Fibroblast of skin of right quadriceps (primary cell): ENCODE measurements at places on chromosomes 12 and 14.

DNA sequence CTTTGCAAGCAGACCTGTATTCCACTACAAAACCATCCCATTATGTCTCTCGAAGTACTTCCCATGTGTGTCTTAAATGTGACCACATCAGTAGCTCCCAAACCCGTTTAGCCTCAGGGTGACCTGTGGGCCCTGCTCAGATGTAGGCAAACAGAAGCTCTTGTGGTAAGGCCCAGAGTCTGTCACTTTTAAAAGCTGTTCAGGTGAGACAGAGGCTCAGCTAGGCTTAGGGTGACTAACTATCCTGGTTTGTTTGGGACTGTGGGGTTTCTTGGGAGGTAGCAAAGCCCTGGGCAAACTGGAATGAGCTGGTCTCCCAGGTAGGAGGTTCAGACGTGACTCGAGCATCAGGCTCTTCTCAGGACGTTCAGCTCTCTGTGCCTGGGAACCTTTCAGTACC, 64.5 kb upstream of the VASH1 start:
- no peak for DNase-seq

DNA sequence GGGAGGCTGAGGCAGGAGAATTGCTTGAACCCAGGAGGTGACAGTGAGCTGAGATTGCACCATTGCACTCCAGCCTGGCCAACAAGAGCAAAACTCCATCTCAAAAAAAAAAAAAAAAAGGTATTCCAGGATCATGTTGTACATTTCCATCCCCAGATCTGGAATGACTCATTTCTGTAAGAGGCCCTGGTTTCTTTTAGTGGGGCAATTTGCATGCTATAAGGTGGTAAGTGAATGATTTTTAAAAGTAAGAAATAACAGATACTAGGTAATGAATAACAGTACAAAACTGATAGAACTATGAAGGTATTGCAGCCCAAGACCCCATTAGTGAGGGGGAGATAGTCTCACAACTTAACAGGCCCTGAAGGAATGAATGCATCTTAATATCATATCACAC, 17.7 kb upstream of the ADCK1 start:
- no peak for DNase-seq

GRCh38 chr12:130973109-130973508, 19.4 kb downstream of the ADGRD1 start:
- DNase-seq: no peak

GRCh38 chr14:32012062-32012461, 65.0 kb upstream of the ARHGAP5 start:
- DNase-seq: no peak

DNA sequence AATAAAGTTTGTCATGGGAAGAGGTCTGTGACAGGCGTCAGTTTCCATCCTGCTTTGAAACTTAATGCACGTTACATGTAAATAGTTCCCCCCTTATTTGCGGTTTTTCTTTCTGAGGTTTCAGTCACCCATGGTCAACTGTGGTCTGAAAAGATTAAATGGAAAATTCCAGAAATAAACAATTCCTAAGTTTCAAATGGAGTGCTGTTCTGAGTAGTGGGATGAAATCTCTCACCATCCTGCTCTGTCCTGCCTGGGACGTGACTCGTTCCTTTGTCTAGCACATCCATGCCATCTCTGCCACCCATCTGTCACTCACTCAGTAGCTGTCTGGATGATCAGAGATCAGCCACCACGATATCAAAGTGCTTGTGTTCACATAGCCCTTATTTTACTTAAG, 51.3 kb upstream of the DICER1 start:
- no peak for DNase-seq

- DNase-seq: no peak
These were observed 9.7 kb upstream of the TDG start for GRCh38 chr12:103955811-103956508.

DNA sequence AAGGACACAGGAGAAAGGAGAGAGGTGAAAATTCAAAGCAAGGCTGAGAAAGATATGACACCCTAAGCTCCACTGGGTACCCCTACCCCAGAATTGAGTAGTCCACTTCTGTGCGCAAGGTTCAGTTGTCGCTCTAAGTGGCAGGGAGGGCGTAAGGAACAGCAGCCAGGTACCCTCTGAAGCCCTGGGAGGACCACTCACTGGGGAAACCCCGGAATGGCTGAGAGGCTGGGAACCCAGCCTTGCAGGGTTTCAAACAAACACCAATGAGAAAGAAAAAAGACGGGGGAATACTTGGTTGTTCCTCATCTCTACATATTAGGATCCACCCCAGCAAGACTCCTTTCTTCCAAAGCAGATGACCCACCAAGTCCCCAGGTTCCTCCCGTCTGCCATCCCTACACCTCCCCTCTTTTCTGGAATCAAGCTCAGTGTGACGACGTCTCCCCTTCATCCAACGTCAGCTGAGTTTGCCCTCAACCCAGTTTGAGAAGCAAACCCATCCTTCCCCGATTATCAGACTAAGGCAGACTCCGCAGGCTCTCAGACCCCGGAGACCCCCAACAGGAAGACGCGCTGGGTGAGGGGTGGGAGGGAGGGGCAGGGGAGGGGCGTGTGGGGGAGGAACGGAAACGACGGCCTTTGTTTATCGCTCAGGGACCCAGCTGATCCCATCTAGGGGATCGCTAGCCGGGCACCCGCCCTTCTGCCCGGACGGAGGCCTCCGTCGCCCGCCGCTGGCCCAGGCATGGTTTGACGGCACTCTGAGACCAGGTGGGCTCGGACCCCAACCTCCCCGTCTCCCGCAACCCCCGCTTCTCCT, 795 bp downstream of the LMBR1L start:
- no peak for DNase-seq

- no peak for DNase-seq
These were observed 913.9 kb upstream of the SEL1L start for GRCh38 chr14:82447586-82447985.

DNA sequence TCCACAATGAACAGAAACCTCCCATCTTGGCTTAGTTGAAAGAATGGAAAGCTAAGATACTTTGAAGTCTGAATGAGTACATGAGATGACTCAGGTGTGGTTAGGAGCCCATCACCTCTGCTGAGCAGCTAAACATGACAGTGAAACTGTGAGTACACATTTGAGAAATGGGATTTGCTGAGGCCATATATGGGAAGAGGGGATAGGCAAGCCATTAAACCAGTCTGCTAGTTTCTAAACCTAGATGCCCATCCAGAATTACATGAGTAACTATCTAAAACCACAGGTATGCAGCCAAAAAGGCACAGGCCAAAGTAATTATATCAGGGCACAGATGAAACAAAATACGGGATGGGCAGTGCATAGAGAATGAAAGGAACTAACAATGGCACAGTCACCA, 41.2 kb downstream of the NKX2-1 start:
- no peak for DNase-seq

GRCh38 chr12:59936534-59936933, 340.7 kb downstream of the SLC16A7 start:
- DNase-seq: no peak

DNA sequence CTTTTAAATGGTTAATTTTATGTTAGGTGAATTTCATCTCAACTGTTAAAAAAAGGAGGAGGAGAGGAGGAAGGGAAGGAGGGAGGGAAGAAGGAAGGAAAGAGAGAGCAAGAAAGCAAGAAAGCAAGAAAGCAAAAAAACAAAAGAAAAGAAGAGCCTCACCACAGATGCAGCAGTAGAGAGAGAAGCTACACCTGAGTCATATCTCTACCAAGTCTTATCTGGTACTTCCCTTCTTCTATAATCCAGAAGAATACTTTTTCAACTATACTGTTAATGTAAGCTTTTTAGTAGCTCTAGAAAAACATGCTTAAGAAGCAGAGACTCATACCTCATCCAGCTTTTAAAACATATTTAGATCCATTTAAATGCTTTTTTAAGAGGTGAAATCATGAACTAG, 5.6 kb upstream of the IL26 start:
- DNase-seq: no peak

- peak; percentile 3 for DNase-seq
These were observed 1061.0 kb upstream of the TMEM132C start for GRCh38 chr12:127205781-127206555.

GRCh38 chr12:65860600-65860999, 36.3 kb downstream of the HMGA2 start:
- DNase-seq: no peak

DNA sequence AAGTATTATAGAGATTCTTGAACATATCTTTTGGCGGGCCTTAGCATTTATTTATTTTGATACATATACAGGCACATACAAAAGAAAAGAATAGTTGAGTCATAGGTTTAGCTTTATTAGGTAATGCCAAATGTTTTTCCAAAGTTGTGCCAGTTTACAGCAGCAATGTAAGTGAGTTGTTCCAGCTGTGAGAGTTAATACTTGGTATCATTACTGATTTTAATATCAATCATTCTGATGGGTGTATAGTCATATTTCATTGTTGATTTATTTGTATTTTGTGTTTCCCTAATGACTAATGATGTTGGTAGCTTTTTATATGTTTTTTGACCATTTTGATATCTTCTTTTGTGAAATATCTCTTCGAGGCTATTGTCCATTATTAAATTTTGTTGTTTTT, 122.4 kb downstream of the MIPOL1 start:
- no peak for DNase-seq

- DNase-seq: no peak
These were observed 46.0 kb upstream of the PLBD1 start for GRCh38 chr12:14613718-14614117.

DNA sequence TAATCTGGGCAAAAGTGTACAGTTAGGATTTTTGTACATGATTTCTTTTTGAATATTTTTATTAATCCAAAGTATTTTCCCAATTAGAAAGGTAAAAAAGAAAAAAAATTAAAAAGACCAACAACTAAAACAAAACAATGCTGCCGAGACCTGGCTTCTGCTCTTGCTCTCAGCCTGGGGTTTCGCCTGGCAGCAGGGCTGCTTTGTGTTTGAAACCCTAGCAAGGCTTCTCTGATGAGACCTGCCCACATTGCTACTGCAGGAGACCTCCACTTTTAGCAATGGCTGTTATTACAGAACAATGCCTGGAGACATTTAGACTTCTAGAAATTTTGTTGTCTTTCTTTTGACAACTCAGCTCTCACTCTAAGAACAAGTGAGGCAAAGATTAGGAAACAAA, 1153.0 kb upstream of the TMEM132C start:
- no peak for DNase-seq

- no peak for DNase-seq
These were observed 8.9 kb downstream of the FOXA1 start for GRCh38 chr14:37585971-37586796.

DNA sequence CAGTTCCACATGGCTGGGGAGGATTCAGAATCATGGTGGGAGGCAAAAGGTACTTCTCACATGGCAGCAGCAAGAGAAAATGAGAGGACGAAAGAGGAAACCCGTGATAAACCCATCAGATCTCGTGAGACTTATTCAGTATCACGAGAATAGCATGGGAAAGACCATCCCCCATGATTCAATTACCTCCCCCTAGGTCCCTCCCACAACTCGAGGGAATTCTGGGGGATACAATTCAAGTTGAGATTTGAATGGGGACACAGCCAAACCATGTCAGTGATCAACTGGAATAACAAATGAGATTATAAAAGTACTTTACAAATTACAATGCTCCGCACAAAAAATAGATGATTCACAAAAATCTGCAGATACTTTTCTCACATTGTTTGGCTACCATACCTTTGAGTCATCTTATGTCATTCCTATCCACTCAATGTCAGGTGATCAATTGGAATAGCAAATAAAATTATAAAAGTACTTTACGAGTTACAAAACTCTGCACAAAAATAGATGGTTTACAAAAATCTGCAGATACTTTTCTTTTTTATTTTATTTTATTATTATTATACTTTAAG, 338.9 kb downstream of the C12orf50 start:
- DNase-seq: no peak

DNA sequence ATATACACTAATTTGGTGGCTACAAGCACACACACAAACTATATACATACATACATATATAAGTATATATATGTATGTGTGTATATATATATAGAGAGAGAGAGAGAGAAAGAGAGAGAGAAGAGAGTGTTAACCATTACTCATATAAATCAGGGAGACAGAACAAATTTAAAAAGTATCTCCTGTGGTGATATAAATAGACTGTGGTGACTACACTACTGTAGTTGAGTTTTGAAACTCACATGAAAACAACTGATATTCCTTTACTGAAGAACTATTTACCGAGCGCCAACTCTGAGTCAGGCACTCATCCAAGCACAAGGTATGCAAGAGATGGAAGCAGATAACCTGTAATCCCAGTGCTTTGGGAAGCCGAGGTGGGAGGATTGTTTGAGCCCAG, 67.3 kb upstream of the ANO6 start:
- no peak for DNase-seq

DNA sequence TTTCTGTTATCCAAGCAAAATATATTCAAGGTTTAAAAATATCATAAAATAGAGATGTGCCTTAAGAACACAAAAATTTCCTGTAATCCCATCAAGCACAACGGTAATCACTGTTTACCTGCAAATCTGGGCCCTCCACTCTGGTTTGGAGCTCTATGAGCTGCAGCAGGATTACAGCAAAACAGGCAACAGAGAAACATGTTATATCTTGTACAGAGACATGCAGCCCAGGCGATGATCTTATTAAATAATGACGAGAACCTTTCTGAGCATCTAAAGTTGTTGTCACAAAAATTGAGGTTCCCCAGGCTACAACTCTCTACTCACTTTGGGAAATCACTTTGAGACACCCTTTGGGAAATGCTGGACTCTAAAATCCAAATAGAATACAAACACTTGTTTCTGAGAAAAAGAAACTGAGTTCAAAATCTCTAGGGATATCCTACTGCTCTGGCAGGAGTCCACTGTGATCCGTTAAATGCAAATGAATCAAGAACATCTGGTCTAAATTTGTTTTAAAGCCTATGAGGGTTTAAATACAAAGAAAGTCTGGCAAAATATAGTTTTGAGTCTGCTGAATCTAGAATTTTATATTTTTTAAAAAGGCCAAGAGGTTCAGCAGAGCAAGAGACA, 36.3 kb downstream of the STON2 start:
- DNase-seq: peak; percentile 49

- no peak for DNase-seq
These were observed 13.2 kb downstream of the KCNH5 start for GRCh38 chr14:63032076-63032475.

- no peak for DNase-seq
These were observed 30.3 kb downstream of the CCDC88C start for GRCh38 chr14:91387169-91387835.

GRCh38 chr12:93536111-93536765, 36.2 kb upstream of the SOCS2 start:
- no peak for DNase-seq

DNA sequence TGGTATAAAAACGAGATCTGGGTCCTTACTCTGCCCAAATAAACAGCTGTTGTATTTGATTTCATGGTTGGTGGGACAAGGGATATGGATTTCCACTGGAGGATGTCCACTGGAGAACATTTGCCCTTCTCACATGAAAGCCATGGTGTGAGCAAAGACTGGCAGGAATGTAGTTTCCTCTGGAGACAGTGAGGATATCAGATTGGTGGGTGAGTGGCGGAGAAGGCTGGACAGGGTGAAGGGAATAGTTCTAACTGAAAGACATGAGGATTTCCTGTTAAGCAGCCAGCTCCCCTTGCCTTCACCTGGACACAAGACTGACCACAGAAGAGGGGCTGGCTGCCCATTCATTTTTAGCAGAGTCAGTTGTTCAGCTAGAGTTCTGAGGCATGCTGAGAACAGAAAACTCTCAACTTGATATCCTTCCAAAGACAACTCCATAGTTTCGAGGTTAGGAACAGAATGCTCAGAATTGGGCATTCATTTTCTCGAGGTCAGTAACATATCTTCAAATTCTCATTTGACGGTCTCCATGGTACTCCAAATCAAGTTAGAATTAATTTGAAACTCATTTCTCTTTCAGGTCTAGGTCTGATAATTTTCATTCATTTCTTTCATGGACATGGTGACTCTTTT, 365.7 kb downstream of the LRIG3 start:
- no peak for DNase-seq

- DNase-seq: no peak
These were observed 51.3 kb upstream of the PLBD1 start for GRCh38 chr12:14618983-14619382.
